ENCODE measurements at places on chromosomes 16 and 17. TPM values are rescaled to one million over a fixed set of nuclear protein-coding genes. Genes with fewer than 3 reads are reported as not detected.

SCNN1B gene
- total RNA-seq: 164 TPM

DNA sequence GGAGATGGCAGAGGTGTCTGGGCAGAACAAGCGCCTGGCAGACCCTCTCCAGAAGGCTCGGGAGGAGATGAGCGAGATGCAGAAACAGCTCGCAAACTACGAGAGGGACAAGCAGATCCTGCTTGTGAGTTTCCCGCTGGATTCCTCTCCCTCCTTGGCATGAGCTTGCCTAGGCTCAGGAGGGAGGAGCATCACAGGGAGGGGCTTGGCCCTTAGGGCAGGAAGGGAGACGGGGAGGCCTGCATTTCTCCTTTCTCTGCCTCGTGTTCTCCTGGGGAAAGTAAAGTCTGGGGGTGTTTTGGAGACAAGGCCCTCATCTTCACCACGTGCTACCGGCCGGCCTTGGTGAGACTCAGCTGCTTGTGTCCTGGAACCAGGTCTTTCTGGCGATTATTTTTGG is 18.0 kb upstream of the DBNDD1 start:
- DNase-seq: no peak

DNA sequence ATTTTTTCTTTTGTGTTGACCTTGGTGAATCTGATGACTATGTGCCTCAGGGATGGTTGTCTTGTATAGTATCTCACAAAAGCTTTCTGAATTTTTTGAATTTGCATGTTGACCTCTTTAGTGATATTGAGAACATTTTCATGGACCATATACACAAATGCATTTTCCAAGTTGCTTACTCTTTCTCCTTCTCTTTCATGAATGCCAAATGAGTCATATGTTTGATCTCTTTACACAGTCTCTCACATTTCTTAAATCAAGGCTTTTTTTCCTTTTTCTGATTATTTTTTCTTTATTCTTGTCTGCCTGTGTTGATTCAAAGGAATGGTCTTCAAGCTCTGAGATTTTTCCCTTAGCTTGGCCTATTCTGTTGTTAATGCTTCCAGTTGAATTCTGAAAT is 46.6 kb upstream of the KCNJ16 start:
- no peak for DNase-seq

- no peak for DNase-seq
Observed at GRCh38 chr17:21113716-21114115, 13.0 kb upstream of the DHRS7B start.

- DNase-seq: no peak
Observed at GRCh38 chr16:85284141-85284817, 172.0 kb upstream of the CIBAR2 start.

Measured in mucosa of descending colon (tissue), 3 donors.